ENCODE measurements at places on chromosomes 5 and 9.

GRCh38 chr9:129583308-129584038 is 37.4 kb downstream of the C9orf50 start:
- no peak for DNase-seq

DNA sequence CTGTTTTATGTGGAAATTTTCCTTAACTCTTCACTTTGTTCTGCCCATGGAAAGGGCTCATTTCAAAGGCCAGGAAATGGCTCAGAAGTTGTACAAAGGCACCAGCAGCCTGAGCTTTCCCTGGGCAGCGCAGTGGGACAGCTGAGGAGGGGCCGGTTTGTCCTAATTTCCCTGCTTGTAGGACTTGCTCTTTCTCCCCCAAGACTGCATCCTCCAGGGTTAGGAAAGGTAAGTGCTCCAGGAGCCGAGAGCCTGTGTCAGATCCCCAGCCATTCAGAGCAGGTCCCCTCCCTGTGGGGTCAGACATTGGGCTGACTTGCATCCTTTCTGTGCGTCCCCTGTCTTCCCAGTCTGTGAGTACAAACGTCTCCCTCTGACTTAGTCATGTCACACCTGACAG is 43.5 kb downstream of the AGXT2 start:
- DNase-seq = no peak

DNA sequence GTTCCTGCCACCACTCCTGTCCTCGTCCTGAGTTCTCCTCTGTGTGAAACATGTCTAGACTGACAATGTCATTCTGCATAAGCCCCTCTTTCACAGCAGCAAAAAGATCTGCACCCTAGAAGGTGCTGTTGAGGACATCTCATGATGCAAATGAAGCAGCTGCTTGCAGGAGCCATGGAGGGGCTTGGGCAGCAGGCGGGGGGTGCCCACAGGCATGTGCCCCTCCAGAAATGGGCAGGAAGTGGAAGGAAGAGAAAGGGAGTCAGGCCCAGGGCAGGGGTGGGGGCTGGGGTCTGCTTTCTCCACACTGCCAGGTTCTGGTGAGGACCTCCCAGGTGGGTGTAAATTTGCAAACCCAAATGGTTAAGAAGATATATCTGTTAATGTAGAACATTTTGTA is 54.5 kb upstream of the KCNMB1 start:
- no peak for DNase-seq

- DNase-seq = no peak
These were observed 48.2 kb downstream of the CXXC5 start for GRCh38 chr5:139696167-139696893.
